K562 (cell line): ENCODE measurements at places on chromosomes 12 and 14. TPM values are rescaled to one million over a fixed set of nuclear protein-coding genes. Genes with fewer than 3 reads are reported as not detected.
A peak's percentile ranks its signal among the peaks of the same experiment; 100 is the strongest.

GRCh38 chr12:27013611-27014084, 536 bp downstream of the TM7SF3 start:
- H3K27me3 ChIP-seq, result no peaks in the 10 kb centered on the region
- H3K4me3 ChIP-seq, result peak overlapping the region; percentile 88
- peak; percentile 25 for DNase-seq
- peaks cover 31% of the 10 kb centered on the region for H3K4me1 ChIP-seq
- peak overlapping the region; percentile 63 for H3K27ac ChIP-seq

GRCh38 chr12:26119391-26119989, 5.3 kb downstream of the BHLHE41 start:
- H3K27ac ChIP-seq, result no peak overlapping the region
- H3K4me1 ChIP-seq, result peaks cover 15% of the 10 kb centered on the region
- H3K27me3 ChIP-seq, result peaks cover 27% of the 10 kb centered on the region
- peak; percentile 19 for DNase-seq

DNA sequence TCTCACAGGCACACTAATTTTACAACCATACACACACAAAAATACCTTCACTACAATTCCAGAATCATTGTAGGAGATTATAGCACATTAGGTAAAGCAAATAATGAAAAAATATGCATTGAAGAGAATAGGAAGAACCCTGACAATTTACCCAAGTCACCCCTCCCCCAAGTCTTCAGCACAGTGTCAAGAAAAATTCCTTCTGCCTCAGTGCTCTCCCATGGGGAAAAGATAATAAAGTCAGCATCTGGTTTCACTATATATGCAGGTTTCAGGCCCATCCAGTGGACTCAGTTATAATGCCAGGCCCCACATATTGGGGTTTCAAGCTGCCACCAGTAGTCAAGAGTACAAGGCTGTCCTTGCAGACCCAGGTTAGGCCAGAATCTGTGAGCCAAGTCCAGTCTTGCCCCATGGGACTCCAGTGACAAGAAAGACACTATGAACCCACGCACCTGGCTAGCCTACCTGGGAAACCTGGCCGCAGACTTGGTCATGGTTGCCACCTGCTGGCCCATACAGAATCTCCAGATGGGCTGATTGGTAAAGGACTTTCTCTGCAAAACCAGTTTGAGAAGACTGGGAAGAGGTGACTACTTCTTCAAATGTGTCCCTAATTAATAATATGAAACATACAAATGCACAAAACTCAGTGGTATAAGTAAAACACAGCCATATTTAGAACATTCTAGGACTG, 398.6 kb upstream of the FLRT2 start:
- H3K4me3 ChIP-seq, result no peak overlapping the region
- DNase-seq, result no peak
- H3K27ac ChIP-seq, result no peak overlapping the region
- H3K4me1 ChIP-seq, result no peaks in the 10 kb centered on the region

GRCh38 chr14:74208642-74209041, 30.6 kb upstream of the VSX2 start:
- no peaks in the 10 kb centered on the region for H3K27me3 ChIP-seq
- DNase-seq, result no peak
- H3K4me1 ChIP-seq, result no peaks in the 10 kb centered on the region

DNA sequence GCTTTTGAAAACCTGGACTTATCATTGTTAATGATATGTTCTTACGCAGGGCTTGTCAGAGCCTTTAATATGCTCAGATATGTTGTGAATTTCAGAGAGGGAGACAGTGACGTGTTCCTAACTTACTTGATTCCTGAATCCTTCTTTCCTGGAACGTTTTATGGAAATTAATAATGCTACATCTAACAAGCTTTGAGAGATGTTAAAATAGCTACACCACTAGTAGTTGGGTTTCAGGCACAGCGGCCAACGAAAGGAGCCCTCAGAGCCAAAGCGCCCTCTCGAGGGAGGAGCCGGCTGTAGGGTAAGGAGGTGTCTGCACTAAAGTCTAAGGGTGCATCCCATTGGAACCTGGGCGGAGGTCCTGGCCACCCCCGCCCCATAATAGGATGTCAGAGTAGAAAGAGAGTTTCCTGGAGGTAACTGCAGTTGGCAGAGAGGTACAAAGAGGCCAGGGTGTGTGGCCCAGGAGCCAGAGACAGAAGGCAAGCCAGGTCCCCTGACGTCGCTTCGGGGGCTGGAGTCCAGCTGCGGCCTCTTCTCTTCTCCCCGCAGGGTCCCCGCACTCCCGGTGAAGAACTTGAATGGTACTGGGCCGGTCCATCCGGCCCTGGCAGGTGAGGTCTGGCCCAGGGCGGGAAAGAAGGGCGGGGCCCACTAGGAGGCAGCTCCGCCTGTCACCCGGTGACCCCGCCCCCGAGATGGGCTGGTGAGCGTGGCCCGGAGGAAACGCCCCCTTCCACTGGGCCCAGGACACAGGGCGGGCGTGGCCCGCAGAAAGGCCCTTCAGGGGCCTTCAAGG, 36.3 kb downstream of the DTX1 start:
- H3K27ac ChIP-seq, result no peak overlapping the region
- no peaks in the 10 kb centered on the region for H3K36me3 ChIP-seq
- peaks cover 49% of the 10 kb centered on the region for H3K27me3 ChIP-seq
- peaks cover 32% of the 10 kb centered on the region for H3K4me1 ChIP-seq

DNA sequence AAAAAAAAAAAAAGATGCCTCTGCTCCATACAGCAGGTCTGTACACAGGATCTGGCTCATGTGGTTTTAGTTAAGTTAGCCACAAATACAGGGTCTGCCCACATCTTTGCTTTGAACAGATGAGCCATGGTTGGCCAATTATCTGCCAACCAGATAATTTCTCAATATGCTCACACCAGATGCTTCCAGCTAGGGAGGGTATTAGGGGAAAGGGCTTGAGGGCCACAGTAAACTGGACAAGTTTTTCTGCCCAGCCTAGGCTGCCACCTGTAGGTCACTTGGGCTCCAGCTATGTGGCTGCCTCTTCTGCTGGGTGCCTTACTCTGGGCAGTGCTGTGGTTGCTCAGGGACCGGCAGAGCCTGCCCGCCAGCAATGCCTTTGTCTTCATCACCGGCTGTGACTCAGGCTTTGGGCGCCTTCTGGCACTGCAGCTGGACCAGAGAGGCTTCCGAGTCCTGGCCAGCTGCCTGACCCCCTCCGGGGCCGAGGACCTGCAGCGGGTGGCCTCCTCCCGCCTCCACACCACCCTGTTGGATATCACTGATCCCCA, 776 bp downstream of the RDH5 start:
- peaks cover 28% of the 10 kb centered on the region for H3K36me3 ChIP-seq
- peaks cover 26% of the 10 kb centered on the region for H3K4me1 ChIP-seq
- DNase-seq, result no peak
- no peak overlapping the region for H3K4me3 ChIP-seq

RDH12 gene
- total RNA-seq, result 0.29 TPM in 1 of 2 replicates, not detected in the other
